Renal pelvis (tissue), 12 donors: ENCODE measurements at places on chromosomes 16 and 17.

- DNase-seq: peak; percentile 84
These were observed 1.5 kb downstream of the TMEM102 start for GRCh38 chr17:7436556-7437368.

- DNase-seq: no peak
These were observed 366.3 kb upstream of the HSBP1 start for GRCh38 chr16:83441517-83441916.

DNA sequence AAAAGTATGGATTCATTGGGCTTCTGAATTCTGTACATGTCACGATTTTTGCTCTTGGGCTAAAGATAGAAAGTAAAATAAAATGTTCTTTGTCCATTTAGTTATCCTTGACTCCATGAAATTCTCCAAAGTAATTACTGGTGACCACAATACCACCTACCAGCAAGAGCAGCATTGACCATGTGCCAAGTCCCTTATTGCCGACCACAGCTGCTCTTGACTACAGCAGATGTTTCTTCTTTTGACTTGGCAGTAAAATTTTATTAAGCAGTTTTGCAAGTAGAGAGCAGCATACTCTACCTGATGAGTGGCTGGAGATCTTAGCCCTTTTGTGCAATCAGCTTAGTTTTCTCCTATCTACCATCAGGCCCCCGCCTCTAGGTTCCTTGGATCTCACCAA lies 152.2 kb upstream of the TBX2 start:
- DNase-seq: peak; percentile 57

DNA sequence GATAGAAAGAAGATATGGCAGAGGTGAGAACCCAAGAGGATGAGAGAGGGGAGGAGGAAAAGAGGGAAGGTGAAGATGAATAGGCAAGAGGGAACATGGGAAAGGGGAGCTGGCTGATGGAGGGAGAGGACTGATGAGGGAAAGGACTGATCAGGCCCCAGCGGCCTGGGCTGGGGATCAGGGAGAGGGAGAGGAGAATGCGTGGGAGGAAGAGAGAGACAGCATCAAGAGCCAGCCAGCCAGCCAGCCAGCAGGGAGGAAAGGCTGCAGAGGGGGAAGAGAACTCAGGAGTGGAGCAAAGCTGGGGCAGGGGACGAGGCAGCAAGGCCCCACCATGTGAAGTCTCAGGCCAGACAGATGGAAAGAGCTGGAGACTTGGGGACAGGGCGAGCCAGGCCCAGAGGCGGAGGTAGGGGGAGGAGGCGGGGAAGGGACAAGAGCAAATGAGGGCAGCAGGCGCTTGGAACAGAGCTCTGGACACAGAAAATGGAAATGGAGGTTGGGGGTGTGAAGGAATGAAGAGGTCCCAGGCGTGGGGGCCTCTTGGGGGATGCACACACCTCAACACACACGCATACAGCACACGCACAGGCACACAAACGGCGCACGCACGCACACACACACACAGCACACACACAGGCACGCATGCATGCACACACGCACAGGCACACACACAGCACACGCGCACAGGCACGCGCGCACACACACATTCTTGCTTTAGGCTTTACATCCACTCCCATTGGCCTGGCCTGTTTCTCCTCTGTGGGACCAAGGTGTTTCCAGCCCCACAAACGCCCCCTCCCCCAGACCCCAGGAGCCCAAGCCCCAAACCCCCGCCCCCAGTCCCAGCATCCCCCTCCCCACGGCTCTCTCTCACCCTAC lies 12.3 kb downstream of the DLG4 start:
- DNase-seq: no peak

DNA sequence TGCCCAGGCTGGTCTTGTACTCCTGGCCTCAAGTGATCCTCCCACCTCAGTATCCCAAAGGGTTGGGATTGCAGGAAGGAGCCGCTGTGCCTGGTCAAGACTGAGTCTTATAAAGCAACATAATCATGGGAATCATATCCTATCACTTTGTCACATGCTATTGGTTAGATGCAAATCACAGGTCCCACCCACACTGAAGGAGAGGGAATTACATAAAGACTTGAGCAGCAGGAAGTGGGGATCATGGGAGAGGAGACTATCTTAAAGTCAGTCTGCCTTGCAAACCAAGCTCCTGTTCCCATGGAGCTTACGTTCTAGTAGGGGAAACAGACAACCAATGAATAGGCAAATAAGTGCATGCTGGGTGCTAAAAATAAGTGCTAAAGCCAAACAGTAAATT lies 28.3 kb upstream of the TENT4B start:
- no peak for DNase-seq

- no peak for DNase-seq
These were observed 1345.4 kb downstream of the CDH11 start for GRCh38 chr16:63776437-63776836.

DNA sequence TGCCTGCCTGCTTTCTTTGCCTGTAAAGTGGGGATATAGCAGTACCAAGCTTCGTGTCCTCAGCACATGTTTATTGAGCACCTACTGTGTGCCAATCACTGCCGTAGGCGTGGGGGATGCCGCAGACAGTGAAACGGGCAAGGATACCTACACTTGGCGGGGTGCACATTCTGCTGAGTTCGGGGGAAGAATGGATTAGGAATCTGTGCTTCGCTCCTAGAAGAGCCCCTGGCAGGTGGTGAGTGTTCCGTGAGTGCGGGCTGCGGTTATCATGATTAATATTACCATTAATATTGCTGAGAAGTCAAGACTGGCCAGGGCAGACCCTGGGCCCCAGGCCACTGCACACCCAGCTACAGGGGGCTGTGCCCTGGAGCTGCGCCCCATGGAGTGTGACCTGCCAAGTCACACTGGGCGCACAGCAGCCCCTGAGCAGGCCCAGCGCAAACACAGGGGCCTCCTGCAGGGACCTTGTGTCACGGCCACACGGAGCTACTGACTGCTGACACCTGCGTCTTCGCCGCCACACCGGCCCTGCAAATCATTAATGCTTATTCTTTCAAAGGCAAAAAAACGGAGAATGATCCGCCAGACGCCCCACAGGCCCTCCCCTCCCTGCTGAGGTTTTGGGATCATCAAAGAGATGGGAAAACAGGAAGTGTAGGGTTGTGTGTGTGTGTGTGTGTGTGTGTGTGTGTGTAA lies 213.4 kb upstream of the GSE1 start:
- no peak for DNase-seq

DNA sequence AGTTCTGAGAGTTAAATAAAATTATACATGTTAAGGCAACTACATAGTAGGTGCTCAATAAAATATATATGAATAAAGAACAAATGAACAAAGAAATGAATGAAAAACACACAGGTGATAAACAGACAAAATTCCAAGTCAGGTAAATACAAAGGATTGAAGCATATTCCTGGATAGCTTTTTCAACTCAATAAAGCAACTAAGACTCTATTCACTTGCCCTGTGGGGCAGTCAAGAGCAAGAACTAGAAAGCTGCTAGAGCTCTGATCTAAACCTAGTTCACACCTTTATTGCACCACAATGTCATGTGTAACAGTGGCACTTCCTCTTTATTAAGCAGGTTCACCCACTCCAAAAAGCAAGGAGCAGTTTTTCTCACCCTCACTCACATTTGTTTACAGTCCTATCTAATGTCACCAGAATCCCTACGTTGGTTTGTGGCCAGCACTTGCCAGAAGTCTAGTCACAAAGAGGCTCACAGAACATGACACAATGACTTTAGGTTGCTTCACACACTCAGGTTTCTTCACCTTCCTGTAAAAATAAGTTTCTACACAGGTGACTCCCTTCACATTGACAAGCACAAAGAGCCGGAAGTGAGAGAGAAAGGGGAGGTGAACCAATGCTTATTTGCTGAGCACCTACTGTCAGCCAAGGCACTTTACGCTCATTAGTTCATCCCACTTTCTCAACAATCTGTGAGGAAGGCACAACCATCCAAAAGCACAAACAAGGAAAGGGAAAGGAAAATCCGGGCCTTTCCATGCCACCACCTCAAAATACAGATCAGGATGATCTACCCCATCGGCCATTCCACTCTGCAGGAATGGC lies 70.8 kb downstream of the XPO6 start:
- no peak for DNase-seq
